ENCODE measurements at places on chromosomes 4 and X.

- no peak for DNase-seq
Observed at GRCh38 chr4:124941267-124941666, 228.7 kb upstream of the ANKRD50 start.

- DNase-seq = no peak
Observed at GRCh38 chr4:14744346-14744745, 257.9 kb upstream of the CPEB2 start.

DNA sequence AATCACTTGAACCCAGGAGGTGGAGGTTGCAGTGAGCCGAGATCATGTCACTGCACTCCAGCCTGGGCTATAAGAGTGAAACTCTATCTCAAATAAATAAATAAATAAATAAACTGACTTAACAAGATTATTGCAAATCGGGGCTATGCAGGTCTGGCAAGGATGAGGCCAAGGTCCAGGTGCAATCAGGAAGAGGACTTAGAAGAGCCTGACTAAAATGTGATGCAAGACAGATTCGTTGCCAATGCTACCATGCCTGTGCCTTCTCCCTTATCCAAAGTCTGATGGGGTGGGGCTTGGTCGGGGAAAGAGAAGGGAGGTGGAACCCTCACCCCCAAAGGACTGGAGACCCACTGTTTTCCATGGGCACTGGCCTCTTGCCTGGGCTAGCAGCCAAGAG lies 14.7 kb downstream of the ZCCHC13 start:
- DNase-seq = no peak

- DNase-seq = no peak
Observed at GRCh38 chrX:43664258-43664657, 8.2 kb downstream of the MAOA start.

GRCh38 chrX:32749070-32749469 lies 462.3 kb downstream of the DMD start:
- no peak for DNase-seq

DNA sequence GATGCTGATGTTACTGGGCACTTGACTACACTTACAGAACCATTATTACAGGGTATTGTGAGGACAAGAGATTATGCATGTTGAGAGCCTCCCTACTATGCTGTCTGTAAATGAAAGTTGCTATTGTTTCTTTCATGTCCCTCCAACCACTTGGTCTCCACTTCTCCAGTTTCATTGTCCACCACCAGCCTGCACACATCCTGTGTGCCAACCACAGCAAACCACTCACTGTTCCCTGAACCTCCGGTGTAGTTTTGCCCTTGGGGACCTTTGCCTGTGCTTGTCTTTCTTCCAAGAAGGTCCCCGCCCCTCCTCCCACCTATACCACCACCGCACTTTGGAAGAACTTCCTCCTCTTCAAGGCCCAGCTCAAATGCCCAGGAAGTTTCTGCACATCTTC lies 43.1 kb upstream of the AFF2 start:
- DNase-seq = no peak

DNA sequence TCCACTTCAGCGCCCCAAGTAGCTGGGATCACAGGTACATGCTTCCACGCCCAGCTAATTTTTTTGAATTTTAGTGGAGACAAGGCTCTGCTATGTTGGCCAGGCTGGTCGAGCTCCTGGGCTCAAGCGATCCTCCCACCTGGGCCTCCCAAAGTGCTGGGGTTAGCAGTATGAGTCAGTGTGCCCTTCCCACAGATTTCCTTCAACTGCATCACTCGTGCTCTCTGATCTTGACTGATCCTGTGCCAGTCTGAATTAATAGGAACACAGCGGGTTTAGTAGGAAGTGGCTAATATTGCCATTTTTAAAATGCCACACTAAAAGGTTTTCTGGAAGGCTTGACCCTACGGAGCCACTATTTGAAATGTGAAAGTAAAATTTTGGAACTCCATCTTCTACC lies 4.3 kb upstream of the SHROOM2 start:
- no peak for DNase-seq

DNA sequence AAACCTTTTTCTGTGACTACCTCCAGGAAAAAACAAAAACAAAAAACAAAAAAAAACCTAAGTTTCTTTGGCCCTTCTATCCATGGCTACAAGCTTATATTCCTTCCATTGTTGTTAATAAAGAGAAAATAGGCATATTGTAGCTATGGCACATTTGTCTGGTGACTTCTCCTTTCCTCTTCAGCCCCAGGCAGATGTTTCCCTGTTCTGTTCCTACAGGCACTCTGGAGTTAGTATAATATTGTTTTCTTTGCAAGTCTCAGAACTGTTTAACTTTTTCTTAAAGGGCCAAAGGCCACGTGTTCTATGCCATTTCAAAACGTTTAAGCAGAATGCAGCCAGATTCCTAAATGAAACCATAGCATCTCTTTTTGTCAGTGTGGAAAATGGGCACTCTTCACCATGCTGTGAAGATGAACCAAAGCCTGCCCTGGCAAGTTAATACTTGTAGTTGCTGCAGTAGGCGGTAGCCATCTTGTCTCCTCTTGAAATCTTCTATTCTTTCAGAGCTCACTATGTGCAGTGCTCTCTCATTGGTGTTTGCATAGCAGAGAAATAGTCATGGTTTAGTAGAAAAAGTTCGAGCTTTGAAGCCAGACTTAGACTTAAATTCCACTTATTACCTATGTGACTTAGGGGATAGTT lies 44.8 kb upstream of the MTMR1 start:
- no peak for DNase-seq

DNA sequence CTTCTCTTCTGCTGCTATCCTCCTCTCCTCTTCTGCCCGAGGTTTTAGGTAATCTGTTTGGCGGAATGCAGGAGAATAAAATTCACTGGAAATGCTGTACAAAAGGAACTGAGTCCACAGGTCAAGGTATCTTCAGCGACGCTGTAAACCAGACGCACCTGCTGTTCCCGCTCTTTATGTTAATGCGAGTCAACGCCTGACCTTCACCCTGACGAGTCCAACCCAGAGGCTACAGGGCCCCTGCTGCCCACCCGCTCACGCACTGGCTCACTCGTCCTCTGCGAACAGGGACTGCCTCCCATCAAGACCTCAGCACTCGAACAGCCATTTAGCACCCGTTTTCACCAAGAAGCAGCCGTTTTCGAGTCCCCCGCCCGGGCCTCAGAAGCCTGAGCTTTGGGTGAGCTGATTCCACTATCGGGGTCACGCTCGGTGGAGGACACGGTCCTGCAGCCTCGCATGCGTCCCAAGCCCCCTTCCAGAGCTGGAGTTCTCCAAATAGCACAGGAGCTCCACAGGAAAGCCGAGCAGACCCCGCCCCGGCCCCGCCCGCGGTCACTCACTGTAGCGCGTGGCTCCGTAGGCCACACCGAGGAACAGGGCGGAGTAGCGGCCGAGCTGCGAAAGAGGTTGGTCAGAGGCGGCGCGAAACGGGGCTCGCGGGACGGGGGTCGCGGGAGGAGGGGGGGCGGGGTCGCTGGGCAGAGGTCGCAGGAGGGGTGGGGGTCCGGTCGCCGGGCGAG lies 556 bp downstream of the ATP5ME start:
- no peak for DNase-seq

- DNase-seq = no peak
Observed at GRCh38 chrX:13093529-13094140, 49.2 kb upstream of the FAM9C start.

GRCh38 chr4:1237981-1238675 lies 10.8 kb downstream of the CTBP1 start:
- no peak for DNase-seq

GRCh38 chr4:78704981-78705683 lies 71.0 kb upstream of the BMP2K start:
- DNase-seq = no peak

DNA sequence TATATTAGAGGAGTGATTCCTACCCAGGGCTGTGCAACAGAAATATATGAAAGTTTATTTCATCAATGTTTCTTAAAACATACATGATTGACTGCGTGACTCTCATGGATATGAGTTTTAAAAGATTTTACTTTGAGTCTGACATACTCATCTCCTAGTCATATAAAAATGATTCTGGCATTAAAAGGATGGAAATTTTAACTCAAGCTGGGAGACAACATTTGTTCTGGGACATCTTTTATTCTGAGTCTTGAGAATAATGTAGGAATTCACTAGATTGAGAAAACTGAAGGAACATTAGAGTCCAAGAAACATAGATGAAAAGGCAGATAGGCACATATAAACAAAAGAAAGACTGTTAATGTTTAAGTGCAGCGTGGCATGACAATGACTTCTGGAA lies 649.6 kb downstream of the SPRY1 start:
- DNase-seq = no peak

GRCh38 chr4:4270529-4270928 lies 19.4 kb downstream of the LYAR start:
- DNase-seq = no peak

- DNase-seq = no peak
Observed at GRCh38 chr4:85200106-85200505, 233.6 kb upstream of the WDFY3 start.

DNA sequence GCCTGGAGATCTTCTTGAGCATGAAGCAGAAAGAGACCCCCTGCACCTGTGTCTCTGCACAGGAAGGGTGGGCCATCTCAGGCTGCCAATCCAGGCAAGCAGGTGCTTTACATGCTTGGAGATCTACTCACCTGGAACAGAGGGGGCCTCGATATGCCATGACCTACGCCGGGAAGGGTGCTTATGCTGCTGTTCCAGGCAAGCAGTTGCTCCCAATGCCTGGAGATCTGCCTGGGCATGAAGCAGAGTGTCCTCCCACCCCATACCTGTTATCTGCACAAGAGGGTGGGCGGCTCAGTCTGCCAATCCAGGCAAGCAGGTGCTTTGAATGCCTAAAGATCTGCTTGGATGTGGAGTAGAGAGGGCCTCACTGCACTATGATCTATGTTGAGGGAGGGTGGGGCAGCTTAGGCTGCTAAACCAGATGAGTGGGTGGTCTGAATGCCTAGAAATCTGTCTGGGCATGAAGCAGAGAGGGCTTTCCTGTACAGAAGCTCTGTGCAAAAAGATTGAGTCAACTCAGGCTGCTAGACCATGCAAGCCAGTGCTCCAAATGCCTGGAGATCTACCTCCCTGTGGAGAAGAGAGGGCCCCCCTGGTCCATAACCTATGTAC lies 104.5 kb upstream of the QRFPR start:
- DNase-seq = no peak

- no peak for DNase-seq
Observed at GRCh38 chrX:38293741-38294140, 33.6 kb downstream of the RPGR start.

DNA sequence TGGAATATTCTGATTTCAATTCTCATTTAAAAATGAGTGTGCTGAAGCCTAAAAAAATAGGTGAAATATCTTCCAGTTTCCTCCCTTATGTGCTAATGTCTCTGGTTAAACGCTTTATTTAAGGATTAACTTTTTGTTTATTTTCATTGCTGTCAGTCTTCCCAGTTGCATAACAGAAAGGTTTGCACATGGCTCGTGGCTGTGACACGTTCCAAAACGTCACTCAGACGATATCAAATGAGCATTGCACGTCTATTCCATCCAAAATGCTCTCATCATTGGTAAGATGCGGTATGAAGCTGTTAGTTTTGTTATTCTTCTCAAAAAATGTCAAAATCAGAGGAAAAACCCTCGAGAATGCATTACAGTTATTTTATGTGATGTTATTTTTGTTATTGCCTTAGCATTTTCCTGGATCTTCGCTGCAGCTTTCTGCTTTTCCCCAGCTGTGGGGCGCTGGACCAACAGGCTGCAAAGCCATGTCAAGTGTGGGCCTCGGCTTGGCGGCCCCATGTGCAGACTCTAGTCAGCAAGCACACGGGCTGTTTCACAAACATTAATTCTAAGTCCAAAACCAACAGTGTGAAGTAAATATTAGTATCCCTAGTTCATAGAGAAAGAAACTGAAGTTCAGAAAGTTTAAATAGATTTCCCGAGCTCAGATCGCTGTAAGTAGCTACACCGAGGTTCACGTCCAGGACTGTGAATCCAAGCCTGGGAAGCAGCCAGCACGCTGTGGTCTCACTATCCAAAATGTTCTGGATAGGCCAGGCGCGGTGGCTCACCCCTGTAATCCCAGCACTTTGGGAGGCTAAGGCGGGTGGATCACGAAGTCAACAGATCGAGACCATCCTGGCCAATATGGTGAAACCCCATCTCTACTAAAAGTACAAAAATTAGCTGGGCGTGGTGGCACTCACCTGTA lies 793.4 kb upstream of the FRG1 start:
- no peak for DNase-seq

Measured in SK-N-DZ (cell line).